Stimulated activated CD4-positive, alpha-beta T cell treated with anti-CD3 and anti-CD28 coated beads, Interleukin-2, amount 100 ng/mL, for 4 hours (primary cell): ENCODE measurements at places on chromosomes 4 and X.

- DNase-seq = no peak
These were observed 140.8 kb upstream of the SFRP2 start for GRCh38 chr4:153929675-153930074.

DNA sequence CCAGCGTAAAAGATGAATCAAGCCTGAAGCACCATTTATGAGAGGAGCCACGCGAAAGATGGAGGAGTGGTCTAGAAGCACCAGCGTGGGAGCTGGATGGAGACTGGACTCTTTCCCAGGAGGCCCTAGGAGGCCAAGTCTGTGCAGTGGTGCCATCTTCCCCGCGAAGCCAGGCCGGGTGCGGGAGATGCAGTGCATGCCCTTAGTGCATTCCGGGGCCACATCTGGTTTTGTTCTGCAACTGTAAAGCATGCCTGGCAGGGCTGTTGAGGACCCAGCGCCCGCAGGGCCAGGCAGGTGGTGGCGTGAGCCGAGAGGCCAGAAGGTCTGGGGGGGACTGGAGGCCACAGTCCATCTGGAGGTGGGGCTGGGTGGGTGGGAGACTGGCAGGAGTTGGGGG, 78.6 kb upstream of the ADRA2C start:
- no peak for DNase-seq

DNA sequence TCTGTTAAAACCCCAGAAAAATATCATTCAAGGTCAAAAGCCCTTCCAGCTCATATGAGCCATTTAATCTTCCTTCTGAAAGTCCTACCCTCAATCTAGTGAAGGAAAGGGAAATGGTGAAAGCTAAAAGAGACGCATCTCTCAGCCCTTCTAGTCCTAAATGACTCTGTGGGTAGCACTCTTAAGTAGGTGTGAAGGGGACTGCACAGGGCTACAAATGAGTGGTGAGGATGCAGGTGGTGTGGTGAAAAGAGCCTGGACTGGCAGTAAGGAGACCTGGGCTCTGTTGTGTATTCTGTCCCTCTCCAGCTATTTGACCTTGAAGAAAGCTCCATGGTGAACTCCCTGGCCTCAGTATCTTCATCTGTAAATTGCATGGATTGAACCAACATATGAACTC, 671.8 kb upstream of the DIPK2B start:
- no peak for DNase-seq

DNA sequence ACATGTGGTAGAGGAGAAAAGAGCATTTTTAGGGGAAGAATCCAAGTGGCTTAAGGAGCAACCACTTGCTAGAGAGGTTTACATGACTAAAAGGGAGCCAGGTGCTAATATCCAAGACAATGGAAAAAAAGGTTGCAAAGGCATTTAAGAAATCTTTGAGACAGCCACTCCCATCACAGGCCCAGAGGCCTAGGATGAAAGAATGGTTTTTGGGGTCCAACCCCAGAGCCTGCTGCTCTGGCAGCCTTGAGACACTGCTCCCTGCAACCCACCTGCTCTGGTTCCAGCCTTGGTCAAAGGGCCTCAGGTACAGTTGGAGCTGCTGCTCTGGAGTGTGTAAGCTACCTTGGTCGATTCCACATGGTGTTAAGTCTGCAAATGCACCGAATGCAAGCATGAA, 84.1 kb upstream of the FREM3 start:
- no peak for DNase-seq

DNA sequence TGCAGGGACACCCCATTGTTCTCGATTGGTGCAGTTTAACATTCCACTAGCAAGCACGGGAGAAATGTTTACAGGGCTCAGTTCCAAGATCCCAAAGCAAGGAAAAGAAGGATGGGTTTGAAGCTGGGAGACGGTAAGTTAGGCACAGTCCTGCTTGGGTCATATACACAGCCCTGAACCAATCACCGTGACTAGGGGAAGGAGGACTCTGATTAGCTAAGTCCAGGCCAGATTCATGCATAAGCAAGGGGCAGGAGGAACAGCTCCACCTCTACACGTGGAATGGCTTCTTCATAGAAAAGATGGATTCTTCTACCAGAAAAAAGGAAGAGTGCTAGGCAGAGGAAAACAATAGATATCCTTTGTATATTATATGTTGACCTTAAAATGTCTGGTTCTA, 11.0 kb upstream of the EXOC1L start:
- DNase-seq = no peak

- DNase-seq = no peak
These were observed 53.1 kb downstream of the ARHGEF38 start for GRCh38 chr4:105605493-105605892.

DNA sequence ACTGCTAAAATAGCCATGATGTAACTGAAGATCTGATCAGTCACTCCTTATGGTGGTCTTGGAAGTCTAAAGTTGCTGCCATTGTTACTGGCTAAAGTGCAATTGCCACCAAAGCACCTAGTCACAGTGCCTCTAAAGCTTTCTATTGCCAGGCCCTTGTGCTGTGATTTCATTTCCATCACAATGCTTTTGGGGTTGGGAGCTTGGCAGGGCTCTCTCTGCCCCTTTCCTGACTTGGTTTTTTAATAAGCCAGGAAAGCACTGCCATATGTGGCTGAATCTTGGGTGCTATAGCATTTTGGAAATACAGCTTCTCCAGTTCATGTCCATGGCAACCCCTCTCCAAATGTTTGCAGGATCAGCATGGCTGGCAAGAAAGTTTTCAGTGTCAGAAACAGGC, 1712.4 kb upstream of the TENM3 start:
- no peak for DNase-seq

- no peak for DNase-seq
These were observed 1668.1 kb upstream of the AGA start for GRCh38 chr4:179110356-179110755.

DNA sequence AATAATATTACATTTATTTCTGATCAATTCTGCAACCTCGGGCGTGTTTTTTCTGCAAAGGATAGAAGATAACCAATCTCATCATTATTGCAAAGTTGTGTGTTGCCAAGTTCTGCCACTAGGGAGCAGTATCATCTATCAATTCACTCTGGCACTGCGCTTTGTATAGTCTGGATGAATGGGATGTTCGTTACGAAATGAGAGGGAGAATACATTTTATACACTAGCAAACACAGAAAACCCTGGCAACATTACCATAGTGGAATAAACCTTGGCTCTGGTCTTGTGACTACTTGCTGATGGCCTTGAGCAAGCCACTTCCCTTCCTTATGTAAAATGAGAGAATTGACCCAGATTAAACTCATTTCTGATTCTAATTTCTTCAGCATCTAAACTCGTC, 97.5 kb upstream of the ZNF518B start:
- peak; percentile 14 for DNase-seq

DNA sequence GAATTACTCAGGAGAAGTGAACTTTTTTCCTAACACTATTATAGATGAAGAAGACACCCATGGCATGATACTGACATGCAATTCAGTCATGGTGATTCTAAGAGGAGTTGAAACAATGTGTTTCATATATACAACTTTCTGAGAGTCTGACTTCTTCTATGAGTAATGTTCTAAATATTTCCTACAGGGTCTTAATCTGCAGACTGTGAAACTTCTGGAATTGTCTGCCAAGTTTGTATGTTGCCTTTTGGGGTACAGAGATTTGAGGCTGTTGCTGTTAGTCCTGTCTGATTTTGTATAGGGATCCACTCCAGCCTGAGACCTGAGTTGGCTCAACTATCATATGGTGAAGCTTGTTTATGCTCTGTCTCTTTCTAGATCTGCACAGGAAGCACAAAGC, 160.6 kb upstream of the GATB start:
- no peak for DNase-seq

DNA sequence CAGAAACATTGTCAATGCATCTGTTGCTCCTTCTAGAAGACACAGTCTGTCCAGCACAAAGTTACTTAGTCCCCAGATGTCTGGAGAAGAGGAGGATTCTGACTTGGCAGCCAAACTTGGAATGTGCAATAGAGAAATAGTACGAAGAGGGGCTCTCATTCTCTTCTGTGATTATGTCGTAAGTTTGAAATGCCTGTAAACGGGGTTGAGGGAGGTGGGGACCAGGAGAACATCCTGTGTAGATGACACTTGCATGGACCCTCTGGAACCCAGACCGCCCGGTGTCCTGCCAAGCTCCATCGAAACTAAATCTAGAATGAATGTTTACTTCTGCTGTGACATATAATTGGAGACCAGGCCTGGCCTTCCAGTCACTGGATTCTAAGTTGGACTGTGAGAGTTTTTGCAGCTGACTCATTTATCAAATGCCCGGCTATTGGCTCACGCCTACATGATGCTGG, 45.0 kb upstream of the MSANTD1 start:
- DNase-seq = no peak

GRCh38 chrX:46576458-46576857, 2.9 kb downstream of the CHST7 start:
- DNase-seq = no peak

DNA sequence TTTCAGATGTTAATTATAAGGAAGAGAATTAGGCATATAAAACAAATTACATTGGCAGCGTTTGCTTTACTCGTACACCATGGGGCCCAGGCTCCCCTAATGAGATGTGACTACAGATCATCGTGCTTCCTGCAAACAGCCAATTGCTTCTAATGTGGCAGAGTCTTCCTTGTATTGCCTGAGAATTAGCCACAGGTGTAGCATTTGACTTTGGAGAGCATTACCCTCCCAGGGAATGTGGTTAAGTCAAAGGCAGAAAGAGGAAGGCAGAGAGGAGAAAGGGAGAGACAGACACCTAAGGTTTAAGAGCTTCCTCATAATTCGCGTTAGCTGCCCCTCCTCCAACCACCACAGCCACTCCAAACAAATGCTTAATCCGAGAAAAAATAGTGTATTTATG, 97.0 kb downstream of the MID1IP1 start:
- no peak for DNase-seq

DNA sequence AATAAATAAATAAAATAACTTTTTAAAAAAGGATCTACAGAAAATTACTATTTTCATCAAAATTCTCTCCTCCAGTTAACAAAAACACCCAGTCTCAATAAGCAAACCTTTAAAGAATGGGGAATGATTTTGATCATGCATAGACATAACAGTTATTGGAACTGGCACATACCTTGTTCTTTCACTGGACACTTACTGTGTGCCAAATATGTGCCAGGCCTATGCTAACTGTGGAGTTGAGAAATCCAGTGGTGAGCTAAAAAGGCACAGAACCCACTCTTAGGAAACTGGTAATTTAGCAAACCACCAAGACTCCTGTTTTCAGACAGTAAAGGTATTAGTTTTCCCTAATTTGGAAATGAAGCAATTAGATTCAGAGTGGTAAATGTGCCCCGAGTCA, 39.1 kb downstream of the CLOCK start:
- DNase-seq = no peak

- DNase-seq = no peak
These were observed 1100.0 kb upstream of the SLIT2 start for GRCh38 chr4:19151684-19152083.

GRCh38 chr4:87973283-87974169, 2.0 kb upstream of the SPP1 start:
- no peak for DNase-seq

DNA sequence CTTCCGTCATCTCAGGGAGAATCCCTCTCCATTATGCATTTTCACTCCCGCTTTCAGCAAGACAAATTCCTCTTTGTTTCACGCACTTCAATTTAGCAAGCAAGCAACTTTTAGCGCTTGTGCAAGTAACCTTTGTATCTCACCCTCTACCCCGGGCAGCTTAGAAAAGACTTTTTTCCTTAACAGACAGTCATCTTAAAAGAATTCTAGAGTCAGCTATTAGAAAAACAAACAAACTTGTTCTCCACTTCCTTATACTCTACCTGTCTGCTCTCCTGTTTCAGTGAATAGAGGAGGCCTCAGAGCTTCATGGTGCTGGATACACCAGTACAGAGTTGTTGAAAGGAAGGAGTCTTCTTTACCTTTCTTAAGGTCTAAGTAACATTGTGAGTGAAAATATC, 12.1 kb downstream of the TIGD2 start:
- no peak for DNase-seq

DNA sequence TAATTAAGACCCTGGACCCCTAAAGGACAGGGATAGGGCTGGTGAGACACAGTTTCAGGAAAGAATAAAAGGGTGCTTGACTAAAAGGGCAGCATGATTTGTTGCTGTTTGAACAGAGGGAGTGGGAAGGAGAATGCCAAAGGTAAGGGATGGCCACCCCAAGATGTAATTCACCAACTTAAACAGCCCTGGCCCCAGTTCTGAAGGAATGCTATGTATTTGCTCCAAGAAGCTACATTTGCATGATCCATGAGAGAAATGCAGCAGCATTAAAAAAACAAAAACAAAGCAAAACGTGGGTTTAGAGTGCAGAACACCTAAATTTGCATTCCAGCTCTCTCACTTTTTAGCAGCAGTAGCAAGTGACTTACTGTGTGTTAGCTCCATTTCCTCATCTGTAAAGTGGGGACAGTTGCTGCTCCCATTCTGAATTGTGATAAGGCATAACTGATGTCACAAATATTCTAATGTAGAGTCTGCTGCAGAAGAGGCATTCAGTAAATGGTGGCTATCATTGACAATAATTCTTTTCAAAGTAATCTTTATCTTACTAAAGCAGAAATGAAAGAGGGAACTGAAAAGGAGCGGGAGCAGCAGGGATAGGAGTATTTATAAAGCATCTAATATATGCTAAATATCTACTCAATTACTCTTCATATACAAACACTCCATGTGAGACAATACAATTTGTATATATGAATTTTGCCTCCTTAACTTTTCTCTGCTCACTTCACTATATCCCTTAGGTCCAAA, 115.8 kb downstream of the PPARGC1A start:
- DNase-seq = no peak

DNA sequence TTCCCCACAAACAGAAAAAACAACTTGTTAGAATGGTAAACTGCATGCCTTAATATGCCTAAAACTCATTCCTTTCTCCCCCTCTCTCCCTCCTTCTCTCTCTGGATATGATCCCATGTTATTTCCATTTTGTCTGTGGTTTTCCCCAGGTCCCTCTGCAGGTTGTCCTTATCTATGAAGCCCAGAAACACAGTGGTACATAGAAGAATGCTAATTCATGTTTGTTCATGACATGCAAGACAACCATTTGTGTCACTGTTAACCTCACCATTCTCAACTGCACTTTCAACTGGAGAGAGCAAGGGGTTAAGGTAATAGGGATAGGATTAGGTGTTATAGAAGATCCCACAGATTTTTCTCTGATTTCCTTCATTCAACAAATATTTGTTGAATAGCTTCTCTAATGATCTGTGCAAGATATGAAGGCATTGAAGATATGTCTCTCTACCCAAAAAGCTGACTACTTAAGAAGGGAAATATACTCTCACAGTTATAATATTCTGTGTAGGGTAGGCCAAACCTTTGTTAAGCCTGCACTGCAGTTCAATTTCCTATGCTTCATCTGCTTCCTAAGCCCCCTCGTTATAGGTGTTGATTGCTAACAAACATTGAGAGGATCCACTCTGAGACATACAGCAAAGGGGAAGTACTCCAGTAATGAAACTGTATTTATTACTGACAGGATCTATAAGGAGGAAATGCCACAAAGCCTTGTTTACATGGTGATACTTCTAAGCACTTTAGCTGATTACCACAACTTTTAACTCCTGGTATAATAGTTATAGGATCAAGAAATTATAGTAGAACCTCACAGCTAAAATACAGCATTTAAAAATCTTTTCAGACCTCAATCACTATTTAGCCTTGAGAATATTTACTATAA, 96.1 kb downstream of the FRYL start:
- DNase-seq = no peak
